Inflammatory macrophage treated with lipopolysaccharide for 1 hour (primary cell): ENCODE measurements at places on chromosomes 5 and 9.

- no peak for DNase-seq
Observed at GRCh38 chr9:68933434-68934328, 80.2 kb downstream of the PRKACG start.

- DNase-seq: no peak
Observed at GRCh38 chr9:137226338-137227053, 806 bp upstream of the RNF224 start.

GRCh38 chr5:147860641-147861025 lies 17.9 kb upstream of the SCGB3A2 start:
- DNase-seq: no peak

GRCh38 chr5:169740435-169740834 lies 103.4 kb downstream of the DOCK2 start:
- no peak for DNase-seq

GRCh38 chr5:9505225-9505624 lies 40.6 kb downstream of the SEMA5A start:
- no peak for DNase-seq

- DNase-seq: no peak
Observed at GRCh38 chr9:91904588-91905236, 45.3 kb downstream of the ROR2 start.

GRCh38 chr9:130590305-130590704 lies 10.9 kb downstream of the FUBP3 start:
- DNase-seq: no peak

DNA sequence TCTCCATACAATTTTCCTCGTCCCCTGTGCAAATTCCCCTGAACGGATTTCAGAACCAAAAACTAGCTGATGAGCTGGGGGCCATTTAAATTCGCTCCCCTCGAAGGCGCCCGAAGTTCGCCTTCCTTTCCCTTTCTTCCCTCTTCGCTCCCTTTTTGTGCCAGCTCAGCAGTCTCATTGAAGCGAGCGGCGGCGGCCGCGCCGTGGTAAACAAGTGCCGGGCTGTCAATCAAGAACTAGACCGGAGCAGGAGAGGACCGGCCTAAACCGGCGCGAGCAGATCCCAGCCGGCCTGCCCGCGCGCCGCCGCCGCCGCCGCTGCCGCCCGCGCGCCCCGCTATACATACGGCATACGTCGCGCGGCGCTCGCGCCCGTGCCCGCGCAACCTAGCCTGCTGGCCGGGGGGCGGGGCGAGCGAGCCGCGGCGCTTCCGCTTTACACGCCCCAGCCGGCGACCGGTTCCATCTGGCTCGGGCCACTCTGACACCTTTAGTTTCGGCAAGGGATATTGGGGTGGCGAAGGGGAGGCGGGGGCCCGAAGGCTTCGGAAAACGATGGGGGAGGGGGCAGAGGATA lies 3.1 kb downstream of the ARRDC3 start:
- peak; percentile 91 for DNase-seq

DNA sequence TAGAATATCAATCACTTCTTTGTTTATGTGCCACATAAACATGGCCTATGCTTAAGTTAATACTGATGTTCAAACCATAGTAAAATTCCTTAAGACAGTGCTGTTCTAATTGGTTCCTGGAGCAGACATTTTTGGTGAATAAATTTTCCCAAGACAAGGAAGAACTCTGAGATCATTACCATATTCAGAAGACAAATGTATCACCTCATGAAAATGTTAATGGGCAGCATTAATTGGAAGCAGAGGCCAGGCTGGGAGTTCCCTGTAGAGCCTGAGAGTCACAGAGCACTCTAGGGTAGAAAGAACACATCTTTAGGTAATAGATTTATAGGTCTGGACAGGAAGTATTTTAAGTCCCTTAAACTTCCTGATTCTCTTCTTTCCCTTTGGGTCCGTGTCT lies 240.2 kb downstream of the MAN2A1 start:
- no peak for DNase-seq

GRCh38 chr5:169914766-169915165 lies 65.5 kb downstream of the INSYN2B start:
- DNase-seq: no peak

DNA sequence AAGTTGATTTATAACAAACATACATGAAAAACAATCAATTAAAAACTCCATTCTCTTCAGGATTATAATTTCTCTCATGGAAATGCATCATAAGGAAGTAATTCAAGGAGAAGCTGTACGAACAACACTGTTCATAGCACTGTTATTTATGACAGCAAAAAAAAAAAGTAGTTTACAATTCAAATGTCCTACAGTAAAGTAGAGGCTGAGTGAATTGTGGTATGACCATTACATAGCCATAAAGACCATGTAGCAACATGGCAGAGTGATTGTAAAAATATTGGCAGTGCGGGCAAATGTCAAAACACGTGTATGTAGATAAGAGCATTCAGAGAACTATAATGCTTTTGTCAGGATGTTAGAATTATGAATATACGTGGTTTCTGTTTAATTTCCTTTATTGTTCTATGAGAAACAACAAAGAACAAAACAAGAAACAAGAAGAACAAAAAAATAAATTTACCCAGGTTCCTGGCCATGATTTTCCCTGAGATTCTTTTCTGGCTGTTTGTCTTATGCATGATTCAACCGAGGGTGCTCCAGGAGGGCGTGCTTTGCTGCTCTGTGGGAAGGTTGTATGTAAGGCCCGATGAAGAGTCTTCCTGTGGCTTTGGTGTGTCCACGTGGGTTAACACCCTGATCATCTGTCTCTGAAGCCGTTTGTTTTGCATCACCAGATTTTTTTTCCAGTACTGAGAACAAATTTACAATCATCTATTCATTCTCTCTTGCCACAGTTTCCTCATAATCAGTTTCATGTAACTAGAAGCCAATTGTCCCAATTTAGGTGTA lies 28.8 kb downstream of the GCNT4 start:
- DNase-seq: no peak

DNA sequence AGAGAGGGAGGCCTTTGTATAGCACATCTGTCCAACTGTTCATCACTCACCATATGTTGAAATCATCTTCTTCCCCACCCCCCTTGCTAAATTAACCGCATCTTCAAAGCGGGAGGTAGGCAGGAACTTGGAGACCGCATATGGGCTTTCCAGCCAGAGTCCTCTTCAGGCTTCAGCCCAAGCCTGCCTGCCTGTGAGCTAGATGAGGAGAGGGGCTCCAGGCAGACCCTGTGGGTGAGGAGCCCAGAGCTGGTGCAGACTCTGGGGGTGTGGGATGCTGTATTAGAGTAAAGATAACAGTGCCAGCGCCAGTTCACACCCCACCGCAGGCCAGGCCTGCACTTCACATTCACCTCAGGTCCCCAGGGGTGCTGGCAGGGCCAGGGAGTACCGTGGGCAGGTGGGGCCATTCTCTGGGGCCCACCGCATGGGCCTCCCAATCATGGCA lies 16.2 kb downstream of the PRRC2B start:
- DNase-seq: no peak

DNA sequence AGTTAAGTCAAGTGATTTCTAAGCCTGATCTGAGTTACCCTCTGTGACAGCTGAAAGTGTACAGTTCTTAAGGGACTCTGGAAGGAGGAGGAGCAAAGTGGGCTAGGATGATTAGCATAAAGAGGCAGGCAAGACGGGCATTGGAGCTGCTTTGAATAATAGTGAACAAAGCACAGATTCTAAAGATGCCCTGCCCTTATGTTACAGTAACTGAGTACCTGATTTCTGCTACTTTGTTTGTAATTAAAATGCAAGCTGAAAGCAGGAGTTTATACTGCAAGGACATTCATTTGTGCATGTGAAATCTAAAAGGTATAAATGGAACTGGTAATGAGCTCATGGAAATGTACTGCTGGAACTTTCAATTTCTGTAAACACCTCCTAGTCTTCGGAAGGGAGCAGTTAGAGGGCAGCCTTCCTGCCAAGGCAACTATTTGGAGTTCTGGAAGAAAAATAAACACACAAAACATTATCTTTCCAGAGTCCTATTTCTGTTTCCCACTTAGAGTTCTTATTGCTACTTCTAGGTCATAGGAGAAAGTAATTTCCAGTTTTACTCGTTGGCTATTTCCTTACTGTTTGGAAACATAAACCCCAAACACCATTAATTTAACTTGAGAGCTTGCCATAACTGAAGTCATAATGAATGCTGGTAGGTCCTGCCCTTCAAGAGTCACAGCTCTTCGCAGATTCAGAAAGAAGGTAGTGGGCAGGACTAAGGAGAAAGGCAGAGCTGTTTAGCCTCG lies at the start of gene RANBP3L:
Gene RANBP3L (minus strand): TSS at position 45 of the 746 bp plus-strand sequence. CDS start 486 bp downstream, outside the sequence.
- DNase-seq: no peak

DNA sequence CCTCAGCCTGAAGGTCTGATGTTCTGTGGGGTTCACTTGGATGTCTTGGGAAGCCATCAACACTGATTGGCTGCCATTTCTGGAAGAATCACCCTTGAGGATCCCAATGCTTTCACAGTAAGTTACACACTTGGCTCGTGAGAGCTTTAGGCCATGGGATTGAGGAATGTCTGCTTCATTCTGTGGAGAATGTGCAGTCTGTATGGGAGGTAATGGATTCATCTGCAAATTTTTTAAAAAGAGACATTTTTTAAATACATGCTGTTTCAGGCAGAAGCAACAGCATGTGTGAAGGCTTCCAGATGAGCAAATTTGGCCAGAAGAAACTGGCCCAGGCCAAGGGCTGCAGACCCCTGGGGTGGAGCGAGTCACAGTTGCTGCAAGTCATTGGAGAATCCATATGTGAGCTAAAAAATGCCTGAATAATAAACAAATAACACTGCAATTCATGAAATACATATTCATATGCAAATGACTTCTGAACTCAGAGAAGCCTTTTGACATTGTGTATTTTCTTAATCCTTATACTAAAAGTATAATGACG lies 146.3 kb upstream of the RASEF start:
- DNase-seq: no peak

GRCh38 chr9:99231711-99232110 lies 9.6 kb downstream of the SEC61B start:
- DNase-seq: peak; percentile 20

- no peak for DNase-seq
Observed at GRCh38 chr9:127225801-127226625, 38.6 kb upstream of the GARNL3 start.

- no peak for DNase-seq
Observed at GRCh38 chr5:180639741-180640610, 9.4 kb downstream of the FLT4 start.
